ENCODE measurements at places on chromosomes 1 and 21. TPM values are rescaled to one million over a fixed set of nuclear protein-coding genes. Genes with fewer than 3 reads are reported as not detected.

DNA sequence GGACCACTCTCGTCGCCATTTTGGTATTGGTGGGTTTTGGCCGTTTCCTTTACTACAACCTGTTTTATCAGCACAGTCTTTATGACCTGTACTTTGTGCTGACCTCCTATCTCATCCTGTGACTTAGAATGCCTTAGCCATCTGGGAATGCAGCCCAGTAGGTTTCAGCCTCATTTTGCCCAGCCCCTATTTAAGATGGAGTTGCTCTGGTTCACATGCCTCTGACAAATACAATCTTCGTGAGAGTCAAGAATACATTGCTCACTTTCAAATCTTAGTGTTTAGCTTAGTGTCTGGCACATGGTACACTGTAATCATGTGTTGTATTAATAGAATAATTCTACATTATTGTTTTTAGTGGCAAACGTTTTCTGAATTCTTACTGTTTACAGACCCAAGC lies 88.9 kb downstream of the BACH1 start:
- DNase-seq: no peak

Gene TNNI3K
- not detected for total RNA-seq

DNA sequence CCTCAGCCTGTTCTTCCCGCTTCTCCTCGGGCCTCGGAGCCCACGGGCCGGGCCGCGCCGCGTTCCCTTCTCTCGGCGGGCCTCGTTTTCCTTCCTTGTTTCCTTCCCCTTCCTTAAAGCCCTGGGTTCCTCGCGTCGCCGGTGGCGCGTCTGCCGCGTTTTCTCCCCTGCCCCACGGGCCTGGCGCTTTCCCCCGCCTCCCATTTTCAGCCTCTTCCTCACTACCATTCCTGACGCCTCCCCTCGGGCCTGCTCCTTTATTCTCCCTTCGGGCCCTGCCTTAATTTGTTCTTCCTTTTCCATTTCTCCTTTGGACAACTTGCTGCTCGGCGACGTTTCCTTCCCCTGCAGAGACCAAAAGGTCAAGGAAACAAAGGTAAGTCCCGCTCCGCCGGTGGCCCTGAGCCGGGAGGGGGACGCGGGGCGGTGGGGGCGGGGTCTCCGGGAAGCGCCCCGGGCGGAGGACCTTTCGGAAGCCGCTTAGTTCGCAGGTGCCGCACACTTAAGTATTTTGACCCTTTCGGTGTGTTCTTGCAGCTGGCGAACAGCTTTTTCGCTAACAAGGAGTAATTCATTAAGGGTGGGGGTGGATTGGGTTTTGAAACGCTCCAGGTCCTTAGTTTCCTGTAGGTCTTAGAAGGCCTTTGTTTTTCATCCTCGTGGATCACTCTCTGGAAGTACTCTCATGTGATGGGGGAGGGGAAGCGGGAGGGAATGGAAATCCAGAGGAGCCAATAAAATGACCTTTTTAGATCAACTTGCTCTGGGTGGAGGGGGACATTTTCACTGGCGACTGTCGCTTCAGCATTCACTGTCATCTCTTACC lies 780 bp downstream of the YTHDF2 start:
- DNase-seq: peak; percentile 12

DNA sequence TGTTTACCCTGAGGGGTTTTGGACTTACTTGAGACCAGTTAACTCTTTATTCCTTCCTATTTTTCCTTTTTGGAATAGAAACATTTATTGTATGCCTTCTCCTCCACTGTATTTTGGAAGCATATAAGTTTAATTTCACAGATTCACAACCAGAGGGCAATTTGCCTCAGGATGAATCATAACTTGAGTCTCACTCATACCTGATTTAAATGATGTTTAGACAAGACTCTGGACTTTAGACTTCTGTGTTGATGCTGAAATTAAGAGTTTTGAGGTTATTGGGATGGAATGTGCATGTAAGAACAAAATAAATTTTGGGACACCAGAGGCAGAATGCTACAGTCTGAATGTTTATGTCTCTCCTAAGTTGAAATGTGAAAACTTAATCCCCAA lies 7.1 kb upstream of the ADAM30 start:
- peak; percentile 7 for DNase-seq

DNA sequence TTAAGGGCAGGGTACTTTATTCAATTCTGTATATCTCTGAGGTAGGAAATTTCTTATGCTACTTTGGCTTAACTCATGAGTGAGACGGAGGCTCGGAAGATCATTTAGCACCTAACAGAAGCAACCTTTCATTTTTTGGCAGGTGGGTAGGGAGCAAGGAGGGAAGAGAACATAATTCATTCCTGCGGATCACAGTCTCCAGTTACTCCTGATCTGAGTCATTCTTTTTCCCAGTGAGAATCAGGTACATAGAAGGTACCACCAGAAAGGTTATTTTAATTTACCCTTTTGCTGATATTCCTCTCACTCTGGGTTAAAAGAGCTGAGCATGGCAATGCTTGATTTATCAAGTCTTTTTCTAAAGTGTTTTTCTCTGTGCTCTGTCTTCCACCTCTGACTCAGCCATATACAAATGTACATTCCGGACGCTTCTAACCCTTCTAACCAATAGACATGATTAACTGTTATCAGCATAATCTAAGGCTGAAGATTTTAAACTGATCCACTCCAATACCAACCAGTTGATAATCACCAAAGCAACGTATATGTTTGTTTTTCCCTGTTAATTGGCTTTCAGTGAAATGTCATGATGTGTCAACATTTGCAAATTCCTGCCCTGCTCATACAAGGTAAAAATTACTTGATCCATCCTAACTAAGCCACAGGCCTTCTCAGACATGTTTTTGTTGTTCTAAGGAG lies 271.7 kb downstream of the DUSP10 start:
- peak; percentile 77 for DNase-seq

Gene AADACL3
- total RNA-seq: not detected

DNA sequence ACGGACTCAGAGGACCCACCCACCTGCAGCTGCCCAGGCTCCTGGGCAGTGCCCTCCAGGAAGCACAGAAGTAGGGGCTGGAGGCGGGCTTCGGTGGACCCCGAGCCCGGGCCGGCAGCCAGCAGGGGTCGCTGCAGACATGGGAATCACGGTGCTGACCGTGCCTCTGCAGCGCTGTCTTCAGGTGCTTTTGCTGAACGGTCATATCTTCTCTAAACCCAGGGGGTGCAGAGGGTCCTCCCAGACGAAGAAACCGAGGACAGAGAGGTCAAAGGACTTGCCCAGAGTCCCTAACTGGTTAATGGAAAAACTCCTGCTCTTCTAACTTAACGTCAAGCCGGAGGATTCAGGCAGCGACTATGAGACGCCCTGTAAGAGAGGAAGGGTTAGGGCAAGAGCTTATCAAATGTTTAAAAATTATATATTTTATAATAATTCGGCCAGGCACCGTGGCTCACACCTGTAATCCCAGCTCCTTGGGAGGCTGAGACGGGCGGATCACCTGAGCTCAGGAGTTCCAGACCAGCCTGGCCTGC lies 21.5 kb upstream of the LEFTY2 start:
- no peak for DNase-seq

- no peak for DNase-seq
Measured at GRCh38 chr1:69403756-69404320, 163.9 kb upstream of the LRRC7 start.

Gene ABCA4
- 0.27 TPM for total RNA-seq

Gene NTRK1
- not detected for total RNA-seq

DNA sequence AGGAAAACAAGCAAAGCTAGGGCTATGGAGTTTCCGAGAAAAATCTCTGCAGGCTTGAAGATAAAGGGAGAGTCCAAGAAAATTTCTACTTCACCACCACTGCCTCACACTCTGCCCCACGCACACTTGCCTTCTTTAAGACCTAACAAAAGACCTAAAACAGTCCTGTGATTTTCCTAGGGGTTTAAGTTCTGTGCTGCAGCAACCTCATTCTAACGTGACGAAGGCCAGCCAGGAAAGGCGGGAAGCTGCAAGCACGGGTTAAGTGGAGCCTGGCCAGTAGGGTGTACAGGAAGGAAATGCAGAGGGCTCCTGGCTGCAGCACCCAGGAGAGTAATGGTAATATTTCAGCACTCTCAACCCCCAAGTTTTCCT lies 1.5 kb downstream of the SPATA6 start:
- DNase-seq: no peak

Gene NR1I3
- not detected for total RNA-seq

DNA sequence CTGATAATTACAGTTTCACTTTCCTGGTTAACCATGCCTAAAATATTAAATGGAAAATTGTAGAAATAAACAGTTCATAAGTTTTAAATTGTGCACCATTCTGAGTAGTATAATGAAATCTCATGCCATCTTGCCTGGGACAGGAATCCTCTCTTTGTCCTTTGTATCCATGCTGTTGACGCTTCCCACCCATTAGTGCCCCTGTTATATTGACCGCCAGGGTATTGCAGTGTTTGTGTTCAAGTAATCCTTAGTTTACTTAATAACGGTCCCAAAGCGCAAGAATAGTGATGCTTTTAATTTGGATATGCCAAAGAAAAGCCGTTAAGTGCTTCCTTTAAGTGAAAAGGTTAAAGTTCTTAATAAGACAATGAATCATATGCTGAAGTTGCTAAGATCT lies 41.7 kb downstream of the RPRD2 start:
- no peak for DNase-seq

GRCh38 chr1:61276246-61276645 lies 193.9 kb downstream of the NFIA start:
- DNase-seq: no peak

Gene ACTL8
- not detected for total RNA-seq

Gene PTPRC
- 0.45 TPM for total RNA-seq

Gene CYYR1
- total RNA-seq: not detected

- DNase-seq: no peak
Measured at GRCh38 chr1:226580625-226581270, 32.2 kb downstream of the STUM start.

- no peak for DNase-seq
Measured at GRCh38 chr1:116106646-116107045, 4.6 kb upstream of the MAB21L3 start.

Data from HFFc6 (cell line).